ENCODE measurements at places on chromosomes 16 and 17.
A peak's percentile ranks its signal among the peaks of the same experiment; 100 is the strongest.

DNA sequence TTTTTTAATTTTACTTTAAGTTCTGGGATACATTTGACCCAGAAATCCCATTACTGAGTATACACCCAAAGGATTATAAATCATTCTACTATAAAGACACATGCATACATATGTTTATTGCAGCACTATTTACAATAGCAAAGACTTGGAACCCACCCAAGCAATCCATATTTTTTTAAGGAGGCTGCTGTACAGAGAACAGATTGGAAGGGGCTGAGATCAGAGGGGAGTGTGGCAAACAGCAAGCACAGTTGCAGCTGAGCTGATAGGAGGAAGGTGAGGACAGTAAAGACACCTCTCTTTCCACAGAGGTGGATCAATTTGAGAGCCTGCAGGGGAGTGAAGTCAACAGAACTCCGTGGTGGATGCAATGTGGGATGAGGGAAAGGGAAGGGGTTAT lies 10.2 kb upstream of the TMEM238L start:
- no peak for DNase-seq

- no peak for DNase-seq
Observed at GRCh38 chr16:78005881-78006280, 16.5 kb upstream of the CLEC3A start.

GRCh38 chr17:1190751-1191331 lies 11.1 kb upstream of the ABR start:
- DNase-seq = no peak

- no peak for DNase-seq
Observed at GRCh38 chr17:62678214-62678919, 50.9 kb downstream of the MRC2 start.

- DNase-seq = no peak
Observed at GRCh38 chr16:88548131-88548874, 21.9 kb upstream of the ZC3H18 start.

GRCh38 chr17:17146786-17147406 lies 59.2 kb downstream of the PLD6 start:
- no peak for DNase-seq

DNA sequence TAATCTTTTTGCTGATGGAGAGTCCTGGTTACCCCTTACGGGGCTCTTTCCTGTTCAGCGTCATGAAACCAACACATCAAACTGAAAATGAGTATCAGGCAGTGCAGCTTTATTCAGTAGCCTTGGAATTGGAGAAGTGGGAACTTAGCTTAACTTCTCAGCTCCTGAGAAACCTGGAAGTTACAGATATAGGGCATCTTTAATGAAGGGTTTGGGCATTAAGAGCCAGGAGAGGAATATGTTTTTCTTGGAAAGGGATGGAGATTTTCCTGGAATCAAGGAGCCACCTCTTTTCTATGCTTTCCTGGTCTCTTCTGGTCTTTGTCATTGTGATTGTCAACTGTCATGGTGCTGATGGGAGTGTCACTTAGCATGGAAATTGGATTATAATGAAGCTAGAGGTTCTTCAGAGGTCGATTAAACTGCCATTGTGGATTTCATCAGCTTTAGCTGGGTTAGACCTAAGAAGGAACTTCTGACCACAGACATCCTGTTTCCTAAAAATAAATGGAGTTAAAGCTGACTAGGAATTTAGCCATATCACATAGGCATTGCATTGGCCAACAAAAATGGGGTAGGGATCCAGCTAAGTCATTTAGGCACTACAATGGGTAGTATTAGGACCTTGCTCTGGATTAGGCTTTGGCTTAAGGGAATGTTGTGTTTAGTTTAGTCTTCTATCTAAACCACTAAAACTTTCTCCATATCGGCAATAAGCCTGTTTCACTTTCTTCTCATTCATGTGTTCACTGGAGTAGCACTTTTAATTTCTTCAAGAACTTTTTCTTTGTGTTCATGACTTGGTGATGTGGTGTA lies 186.4 kb downstream of the BCAS3 start:
- no peak for DNase-seq

GRCh38 chr17:8151641-8152111 lies 528 bp downstream of the PER1 start:
- no peak for DNase-seq

GRCh38 chr17:73788111-73788510 lies 143.9 kb upstream of the SDK2 start:
- DNase-seq = peak; percentile 81

DNA sequence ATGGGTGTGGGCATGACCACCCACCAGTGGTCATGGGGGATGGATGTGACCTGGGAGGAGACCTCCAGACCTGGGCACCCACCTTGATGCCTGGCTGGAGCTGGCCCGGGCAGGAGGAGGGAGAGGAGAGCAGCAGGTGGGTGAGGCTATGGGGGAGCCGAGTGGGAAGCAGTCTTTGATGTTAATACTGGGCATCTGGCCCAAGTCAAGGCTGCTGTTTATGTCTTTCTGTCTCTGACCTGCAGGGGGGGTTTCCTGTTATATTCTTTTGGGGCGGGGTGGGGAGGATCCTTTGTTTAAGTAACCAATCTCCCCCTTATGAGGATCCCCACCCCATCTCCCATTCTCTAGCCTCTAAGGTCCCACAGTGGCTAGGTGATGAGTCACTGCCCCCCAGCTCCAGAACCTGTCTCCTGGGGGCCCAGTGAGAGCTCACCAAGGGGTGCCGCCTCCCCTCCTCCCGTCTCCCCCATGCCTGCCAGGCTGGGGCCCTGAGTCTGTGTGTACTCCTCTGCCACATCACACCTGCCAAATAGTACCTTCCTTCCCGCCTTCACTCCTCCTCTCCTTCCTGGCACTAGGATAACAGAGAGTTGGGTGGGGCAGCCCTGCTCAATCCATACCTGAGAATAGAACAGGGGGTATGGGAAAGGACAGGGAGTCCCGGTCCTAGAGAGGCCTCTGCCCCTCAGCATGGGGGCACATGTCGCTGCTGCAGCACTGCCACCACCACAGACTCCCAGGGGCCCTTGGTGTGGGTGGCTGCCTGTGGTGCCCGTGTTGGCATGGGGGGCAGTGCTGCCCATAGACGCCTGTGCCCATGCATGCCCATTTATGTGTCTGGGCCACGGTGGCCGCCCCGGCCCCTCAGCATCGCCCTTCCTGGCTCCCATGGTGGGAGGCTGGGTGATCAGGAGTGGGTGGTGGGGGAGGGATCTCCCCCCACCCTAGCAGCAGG lies 7.3 kb downstream of the THRA start:
- peak; percentile 45 for DNase-seq

DNA sequence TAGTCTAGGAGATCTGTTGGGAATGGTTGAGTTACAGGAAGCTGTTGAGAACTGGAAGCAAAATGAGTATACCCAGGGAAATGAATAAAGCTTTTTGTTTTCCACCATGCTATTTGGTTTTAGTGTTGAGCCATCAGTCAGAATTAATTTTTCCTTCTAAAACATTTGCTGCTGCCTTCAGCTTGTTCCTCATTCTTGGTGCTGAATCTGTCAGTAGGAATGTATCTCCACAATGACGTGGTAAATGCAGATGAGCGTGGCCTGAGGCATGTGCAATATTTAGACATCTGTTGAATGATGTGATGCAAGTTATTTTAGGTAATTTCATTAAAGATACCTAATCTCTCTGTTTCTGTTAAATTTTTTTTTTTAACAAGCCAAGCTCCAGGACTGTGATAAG lies 10.9 kb downstream of the HAPSTR1 start:
- no peak for DNase-seq

- DNase-seq = no peak
Observed at GRCh38 chr17:79070266-79070880, 4.3 kb upstream of the ENGASE start.

- no peak for DNase-seq
Observed at GRCh38 chr16:26442321-26442720, 624.4 kb upstream of the C16orf82 start.

All from NCI-H1436 (cell line).